Epithelial cell of proximal tubule (primary cell): ENCODE measurements at places on chromosomes 3 and 15. TPM values are rescaled to one million over a fixed set of nuclear protein-coding genes. Genes with fewer than 3 reads are reported as not detected.

- no peak for DNase-seq
These were observed 33.6 kb downstream of the TMEM45A start for GRCh38 chr3:100525753-100526612.

- no peak for DNase-seq
These were observed 287.5 kb downstream of the RBMS3 start for GRCh38 chr3:29568355-29568754.

- DNase-seq = no peak
These were observed at the start of gene ACVR2B for GRCh38 chr3:38453075-38453912. Gene ACVR2B (plus strand): TSS chr3:38453890. CDS start chr3:38454323, 433 bp downstream.

DNA sequence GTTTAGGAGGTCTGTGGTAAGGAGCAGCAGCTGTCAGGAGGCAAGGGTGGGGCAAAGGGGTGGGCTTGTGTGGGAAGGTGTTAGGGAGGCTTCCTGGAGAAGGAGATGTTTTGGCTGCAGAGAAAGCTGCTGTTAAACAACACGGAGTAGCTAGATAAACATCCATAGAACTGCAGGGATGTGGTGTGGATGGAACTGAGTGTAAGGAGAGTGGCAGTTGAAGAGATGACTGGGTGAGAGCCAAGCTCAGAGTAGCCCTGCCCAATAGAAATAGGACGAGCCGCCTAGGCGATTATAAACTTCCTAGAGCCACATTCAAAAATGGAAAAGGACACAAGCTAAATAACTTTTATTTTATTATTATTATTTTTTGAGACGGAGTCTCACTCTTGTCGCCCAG is 19.9 kb downstream of the RPLP1 start:
- DNase-seq = no peak

GOLGA8S gene
- total RNA-seq = not detected in 2 replicates

SHC4 gene
- 2.2 and 9.3 TPM in 2 replicates for total RNA-seq

CCR3 gene
- not detected in 2 replicates for total RNA-seq
